ENCODE measurements at places on chromosomes 16 and 17. TPM values are rescaled to one million over a fixed set of nuclear protein-coding genes. Genes with fewer than 3 reads are reported as not detected.
A peak's percentile ranks its signal among the peaks of the same experiment; 100 is the strongest.

- DNase-seq, result no peak
Measured at GRCh38 chr17:81271226-81271625, 23.9 kb downstream of the SLC38A10 start.

DNA sequence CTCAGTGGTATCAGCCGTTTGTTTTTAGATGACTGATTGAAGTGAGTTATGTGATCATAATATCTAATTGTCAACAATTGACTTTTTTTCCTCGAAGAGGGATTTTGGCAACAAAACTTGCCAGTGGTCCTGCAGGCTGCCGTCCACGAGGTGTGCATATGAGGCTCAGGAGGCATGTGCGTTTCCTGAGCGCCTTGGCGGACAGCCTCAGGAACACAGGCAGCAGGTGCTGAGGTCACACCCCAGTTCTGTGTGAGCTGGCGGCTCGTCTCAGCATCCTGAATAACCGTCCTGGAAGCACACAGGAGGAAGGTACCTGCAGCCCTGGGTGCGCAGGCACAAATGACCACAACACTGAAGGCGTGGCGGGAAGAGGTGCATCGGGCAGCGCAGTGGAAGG is 11.7 kb downstream of the SPG7 start:
- no peak for DNase-seq

DNA sequence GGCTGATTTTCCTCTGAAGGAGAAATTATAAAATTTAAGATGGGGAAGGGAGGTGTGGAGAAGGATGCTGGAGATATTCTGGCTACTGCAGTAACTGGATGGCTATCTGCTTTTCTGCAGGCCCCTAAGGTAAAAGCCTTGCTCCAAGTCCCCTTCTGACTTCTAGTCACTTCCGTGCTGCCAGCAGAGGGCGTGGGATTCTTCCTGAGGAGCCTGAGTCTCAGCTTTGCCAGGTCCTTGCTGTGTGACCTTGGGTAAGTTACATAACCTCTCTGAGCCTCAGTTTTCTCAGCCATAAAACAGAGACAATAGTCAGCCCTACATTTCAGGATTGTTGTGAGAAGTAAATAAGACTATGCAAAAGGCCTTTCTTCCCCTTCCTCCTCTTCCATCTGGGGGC is 24.3 kb upstream of the TMEM220 start:
- peak; percentile 52 for DNase-seq

- no peak for DNase-seq
Measured at GRCh38 chr16:19710991-19711545, 7.0 kb downstream of the KNOP1 start.

DNA sequence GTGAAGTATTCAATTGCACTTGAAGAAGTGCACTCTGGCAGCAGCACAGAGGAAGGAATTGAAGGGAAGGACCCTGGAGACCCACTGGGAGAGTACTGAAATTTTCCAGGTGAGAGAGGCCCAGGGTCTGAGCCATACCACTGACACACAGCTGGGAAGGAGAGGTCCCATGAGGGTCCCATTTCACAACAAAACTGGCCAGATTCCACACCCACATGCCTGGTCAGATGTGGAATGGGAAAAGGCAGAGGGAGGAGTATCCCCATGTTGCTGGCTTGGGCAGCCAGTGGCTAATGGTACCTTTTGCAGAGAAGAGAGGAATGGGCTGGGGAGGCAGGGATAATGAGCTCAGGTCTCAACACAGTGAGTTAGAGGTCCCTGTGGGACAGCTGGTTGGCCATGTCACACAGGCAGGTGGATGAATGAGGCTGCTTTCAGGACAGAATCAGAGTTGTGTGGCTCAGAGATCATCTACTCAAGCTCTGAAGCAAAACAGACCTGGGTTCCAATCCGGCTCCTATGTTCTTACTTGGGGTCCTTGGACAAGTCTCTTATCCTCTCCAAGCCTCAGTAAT is 26.2 kb upstream of the NGFR start:
- DNase-seq, result no peak

DNA sequence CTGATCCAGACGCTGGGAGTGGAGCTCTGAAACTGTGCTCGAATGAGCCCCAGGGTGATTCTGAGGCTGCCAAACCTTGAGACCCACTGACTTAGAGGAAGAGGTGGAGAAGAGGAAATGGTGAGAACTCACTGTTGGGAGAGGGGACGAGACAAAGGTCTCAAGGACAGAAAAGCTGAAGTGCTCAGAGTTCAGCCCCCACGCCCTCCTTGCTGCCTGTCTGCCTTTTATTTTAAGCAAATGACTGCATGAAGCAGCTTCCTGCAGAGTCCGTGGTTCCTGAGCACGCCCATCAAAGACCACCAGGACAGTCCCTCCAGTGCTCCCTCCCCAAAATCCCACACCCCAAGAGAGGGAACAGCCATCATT is 20.4 kb downstream of the COTL1 start:
- no peak for DNase-seq

DNA sequence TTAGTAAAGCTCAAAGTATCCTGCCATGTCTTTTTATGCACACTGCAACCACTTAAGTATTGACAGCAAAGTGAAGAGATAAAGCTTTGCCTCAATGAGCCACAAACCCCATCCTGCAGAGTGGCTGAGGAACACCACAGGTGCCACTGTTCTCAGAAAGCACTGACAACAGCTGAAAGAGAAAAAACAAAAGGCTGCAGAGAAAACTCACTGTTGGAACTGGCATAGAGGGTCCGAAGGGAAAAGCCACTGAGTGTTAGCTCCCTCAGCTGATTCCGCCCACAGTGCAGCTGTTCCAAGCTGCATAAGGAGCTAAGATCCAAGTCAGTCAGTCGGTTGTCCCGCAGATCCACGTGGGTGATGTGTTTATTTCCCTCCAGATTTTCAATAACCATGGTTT is 48.3 kb downstream of the PHLPP2 start:
- no peak for DNase-seq

Gene ZDHHC1
- 4.8 TPM for total RNA-seq

Gene TP53TG3C
- total RNA-seq, result not detected

Gene MCRIP1
- 90.9 TPM for total RNA-seq

Gene SOST
- not detected for total RNA-seq
